ENCODE measurements at places on chromosomes 7 and 10. TPM values are rescaled to one million over a fixed set of nuclear protein-coding genes. Genes with fewer than 3 reads are reported as not detected.

NUDT13 gene
- polyA plus RNA-seq, result 5.2 TPM

GRCh38 chr7:98903246-98903645 lies 24.9 kb downstream of the TRRAP start:
- DNase-seq, result no peak

FGFR2 gene
- 96.1 TPM for polyA plus RNA-seq

DNA sequence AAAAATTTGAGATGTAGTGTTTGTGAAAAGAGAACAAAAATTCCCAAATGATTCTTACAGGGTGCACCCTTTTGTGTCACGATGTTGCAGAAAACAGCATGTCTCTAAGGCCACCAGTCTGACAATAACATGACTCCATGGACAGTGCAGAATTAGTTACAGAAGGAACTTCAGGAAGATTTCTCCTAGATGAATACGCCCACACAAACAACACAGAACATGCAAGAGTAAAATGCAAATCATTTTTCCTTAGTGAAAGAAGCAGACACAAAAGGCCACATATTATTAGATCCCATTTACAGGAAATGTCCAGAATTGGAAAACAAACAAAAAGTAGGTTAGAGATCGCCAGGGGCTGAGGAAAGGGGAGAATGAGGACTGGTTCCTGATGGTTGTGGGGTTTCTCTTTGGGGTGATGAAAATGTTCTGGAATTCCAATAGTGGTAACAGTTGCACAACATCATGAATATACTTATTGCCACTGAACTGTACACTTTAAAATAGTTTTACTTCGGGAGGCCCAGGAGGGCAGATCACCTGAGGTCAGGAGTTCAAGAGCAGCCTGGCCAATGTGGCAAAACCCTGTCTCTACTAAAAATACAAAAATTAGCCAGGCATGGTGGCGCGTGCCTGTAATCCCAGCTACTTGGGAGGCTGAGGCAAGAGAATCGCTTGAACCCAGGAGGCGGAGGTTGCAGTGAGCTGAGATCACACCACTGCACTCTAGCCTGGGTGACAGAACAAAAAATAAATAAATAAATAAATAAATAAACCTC lies 10.2 kb downstream of the ZC3HAV1 start:
- DNase-seq, result no peak

DNA sequence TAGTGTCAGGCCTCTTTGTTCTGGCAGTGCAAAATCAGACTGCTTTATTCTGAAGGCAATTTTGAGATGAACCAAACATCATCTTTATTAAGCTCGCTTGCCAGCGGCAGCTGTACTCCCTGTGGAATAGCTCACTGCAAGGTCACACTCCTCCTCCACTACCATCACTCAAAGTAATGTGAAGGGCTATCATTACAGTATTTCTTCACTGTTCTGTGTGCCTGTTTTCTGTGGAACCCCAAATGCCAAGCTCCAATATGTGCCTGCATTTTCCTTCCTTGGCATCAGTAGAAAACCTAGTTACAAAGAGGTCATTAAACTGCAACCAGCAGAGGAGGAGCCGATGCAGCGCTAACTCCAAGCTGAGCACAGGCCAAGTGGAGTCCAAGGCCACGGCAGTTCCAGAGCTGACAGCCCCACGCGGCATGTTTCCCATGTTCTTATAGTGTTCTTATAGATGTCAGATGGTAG lies 21.4 kb downstream of the BCCIP start:
- no peak for DNase-seq

GRCh38 chr10:95260909-95261552 lies 29.8 kb downstream of the PDLIM1 start:
- DNase-seq, result no peak

DNA sequence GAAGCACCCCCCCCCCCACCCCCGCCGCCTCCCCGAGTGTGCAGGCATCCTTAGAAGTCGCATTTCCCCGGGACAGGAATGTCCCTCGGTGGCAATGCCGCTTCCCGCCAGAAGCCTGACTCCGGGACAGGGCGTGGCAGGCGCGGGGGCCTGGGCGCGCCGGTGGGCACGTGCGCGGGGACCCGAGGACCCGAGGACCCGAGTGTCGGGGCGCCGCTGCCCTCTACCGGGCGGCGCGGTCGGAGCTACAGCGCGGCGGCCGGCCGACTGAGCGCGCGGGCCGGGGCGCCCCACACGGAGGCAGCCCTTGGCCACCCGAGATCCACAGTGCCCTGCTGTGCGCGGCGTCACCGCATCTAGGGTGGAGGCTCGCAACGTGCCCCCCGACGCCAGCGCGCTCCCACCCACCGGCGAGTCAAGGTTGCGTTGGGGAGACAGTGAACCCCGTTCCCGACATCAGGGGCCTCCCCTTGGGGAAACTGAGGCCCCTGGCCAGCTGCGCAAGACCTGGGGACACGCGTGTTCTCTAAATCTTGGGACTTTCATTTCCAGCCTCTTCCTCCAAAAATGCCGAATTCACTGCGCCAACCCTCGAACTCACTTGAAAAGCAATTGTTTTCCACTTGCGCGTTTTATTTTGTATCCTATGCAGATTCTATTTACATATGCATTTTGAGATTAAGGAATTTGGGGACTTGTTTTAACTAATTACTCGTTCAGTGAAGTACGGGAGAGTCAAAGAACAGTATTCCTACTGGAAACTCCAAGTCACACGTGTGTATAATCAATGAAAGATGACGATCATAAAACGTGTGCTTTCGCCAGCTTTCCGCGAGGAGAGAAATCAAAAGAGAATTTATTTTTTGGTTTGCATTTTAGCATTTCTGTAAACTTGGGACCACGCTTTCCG lies 3.1 kb upstream of the CUX1 start:
- DNase-seq, result no peak

- DNase-seq, result no peak
These were observed 112.7 kb downstream of the CDH23 start for GRCh38 chr10:71509444-71509843.

DNA sequence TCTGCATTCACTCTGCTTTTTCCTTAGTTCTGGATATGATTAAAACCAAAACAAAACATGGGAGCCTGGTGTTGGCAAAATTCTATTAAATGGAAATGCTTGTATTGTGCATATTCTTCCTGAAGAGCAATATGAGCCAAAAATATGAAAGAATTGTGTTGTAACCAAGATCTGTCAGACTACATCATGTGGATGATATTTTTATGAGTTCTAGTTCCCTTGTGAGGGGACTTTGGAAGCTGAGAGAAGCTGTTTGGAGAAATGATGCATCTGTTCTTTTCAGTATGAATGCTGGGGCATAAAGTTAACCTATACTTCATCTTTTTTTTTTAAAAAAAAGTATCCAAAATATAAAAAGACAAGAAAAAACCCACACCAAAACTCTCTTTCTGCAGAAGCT lies 782.7 kb downstream of the ANKRD7 start:
- DNase-seq, result no peak

DNA sequence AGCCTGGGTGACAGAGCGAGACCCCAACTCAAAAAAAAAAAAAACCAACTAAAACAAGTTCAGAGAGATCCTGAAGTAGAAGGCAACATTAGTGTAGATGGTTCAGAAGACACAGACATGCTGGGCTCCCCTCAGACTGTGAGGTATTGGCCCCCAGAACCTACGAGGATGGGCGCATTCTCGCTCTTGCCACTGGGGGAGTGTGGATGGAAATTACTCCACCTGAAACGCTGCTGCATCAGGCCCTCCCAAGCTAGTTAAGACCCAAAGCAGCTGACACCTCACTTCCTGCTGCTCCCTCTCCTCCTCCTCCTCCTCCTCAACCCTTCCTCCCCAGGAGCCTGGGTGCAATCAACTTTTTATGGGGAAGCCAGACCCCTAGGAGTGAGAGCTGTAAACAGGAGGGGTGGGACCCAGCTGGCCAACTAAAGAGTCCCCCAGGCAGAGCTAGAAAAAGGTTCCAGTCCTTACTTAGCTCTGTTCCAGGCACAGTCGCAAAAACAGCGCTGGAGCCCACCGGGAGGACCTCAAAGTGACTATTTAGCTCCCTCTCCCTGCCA lies 7.4 kb downstream of the SH3PXD2A start:
- DNase-seq, result no peak

Measured in right renal cortex interstitium (tissue), 3 donors.